ENCODE measurements at places on chromosomes 13 and 19.

DNA sequence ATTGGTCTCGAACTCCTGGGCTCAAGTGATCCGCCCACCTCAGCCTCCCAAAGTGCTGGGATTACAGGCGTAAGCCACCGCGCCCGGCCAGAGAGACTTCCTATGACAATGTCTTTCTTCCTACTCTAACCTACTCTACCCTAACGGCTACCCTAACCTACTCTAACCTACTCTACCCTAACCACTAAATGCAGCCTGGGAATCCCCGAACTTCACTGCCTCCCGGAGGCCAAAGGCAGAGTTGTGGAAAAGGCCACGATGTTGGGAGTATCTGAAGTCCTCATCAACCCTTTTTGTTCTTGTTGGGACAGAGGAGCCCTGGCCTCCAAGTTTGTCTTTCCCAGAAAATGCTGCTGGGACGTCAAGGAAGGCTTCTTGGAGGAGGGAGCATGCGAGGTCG is 967 bp upstream of the NR2C2AP start:
- DNase-seq = no peak

DNA sequence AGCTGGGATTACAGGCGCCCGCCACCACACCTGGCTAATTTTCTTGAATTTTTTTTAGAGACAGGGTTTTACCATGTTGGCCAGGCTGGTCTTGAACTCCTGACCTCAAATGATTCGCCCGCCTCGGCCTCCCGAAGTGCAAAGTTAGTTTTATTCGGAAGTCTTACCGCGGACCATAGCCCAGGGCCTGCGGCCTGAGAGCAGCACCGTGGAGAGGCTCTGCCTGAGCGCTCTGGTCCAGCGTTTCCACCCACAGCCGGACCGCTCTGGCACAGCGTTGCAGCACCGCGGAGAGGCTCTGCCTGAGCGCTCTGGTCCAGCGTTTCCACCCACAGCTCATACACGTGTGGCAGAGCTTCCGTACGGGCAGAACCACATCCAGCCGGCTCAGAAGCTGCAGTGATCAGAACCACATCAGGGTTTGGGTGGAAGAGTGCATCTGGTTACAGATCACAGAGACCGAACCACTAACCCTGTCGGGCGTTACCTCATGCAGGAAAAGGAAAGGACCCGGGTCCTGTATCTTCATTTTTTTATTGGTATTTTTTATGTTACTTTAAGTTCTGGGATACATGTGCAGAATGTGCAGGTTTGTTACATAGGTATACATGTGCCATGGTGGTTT is 102.4 kb upstream of the SOX1 start:
- no peak for DNase-seq

GRCh38 chr19:50962245-50962644 is 7.1 kb downstream of the KLK6 start:
- DNase-seq = no peak

GRCh38 chr19:38721979-38722773 is 22.1 kb downstream of the CAPN12 start:
- no peak for DNase-seq

- DNase-seq = no peak
Observed at GRCh38 chr13:73107970-73108369, 49.2 kb downstream of the KLF5 start.

DNA sequence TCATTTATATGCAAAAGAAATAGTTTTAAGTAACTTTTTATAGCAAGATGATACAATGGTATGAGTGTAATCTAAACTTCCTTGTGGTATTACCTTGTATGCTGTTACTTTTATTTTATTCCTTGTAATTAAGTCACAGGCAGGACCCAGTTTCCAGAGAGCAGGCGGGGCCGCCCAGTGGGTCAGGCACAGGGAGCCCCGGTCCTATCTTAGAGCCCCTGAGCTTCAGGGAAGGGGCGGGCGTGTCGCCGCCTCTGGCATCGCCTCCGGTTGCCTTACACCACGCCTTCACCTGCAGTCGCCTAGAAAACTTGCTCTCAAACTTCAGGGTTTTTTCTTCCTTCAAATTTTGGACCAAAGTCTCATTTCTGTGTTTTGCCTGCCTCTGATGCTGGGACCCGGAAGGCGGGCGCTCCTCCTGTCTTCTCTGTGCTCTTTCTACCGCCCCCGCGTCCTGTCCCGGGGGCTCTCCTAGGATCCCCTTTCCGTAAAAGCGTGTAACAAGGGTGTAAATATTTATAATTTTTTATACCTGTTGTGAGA is 10.2 kb downstream of the PLPPR3 start:
- no peak for DNase-seq

DNA sequence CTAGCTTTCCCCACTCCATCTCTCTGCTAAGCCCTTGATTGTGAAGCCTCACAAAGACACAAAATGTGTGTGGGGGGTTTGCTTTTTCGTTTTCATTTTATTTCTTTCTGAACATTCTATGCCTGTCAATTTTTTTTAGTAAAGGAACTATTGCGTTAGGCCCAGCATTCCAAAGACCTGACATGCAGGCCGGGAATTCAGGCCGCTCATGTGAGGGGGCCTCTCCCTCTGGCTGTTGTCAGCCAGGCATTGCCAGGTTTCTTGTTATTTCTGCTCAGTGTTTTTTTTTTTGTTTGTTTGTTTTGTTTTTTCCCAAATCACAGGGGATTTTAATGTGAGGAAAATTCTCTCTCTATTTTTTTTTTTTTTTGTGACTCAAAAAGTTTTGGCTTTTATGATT is 10.3 kb upstream of the MEDAG start:
- no peak for DNase-seq

GRCh38 chr13:95386370-95386769 is 85.1 kb upstream of the ABCC4 start:
- no peak for DNase-seq

DNA sequence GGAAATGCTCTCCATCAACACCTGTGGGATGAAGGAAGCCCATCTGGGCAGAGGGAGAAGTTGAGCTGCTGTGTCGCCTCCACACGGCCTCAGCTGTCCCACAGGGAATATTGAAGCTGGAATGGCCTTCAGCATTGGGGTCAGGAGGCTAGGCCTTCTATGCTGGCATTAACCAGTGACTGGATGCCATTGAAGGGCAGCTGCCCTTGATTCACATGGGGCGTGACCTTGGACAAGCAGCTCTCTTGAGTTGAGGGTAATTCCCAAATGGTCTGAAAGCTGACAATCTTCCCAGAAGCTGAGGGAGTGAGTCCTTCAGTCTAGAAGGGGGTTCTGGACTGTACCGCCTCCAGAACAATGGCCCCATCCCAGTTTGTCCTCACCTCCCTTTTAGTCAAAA is 6.7 kb downstream of the BCL3 start:
- no peak for DNase-seq

GRCh38 chr19:33580026-33580644 is 41.6 kb upstream of the CHST8 start:
- no peak for DNase-seq

- peak; percentile 30 for DNase-seq
Observed at GRCh38 chr13:83825676-83826075, 56.6 kb downstream of the SLITRK1 start.

DNA sequence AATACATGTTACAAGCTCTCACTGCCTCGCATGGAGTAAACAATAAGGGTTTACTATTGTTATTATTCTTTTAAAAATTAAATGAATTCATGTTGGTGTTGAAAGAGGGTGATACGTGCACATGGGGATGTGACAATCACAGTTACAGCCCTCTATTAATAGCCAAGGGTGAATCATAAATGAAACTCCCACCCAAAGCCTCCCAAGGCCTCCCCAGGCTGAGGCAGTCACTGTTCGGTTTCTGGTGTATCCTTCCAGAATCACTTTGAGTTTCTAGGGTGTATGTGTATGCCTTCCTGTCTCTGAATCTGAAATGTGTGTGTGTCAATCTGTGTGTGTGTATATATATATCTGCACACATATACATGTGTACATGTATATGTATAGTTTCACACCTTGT is 73.4 kb downstream of the AKAP11 start:
- DNase-seq = no peak

DNA sequence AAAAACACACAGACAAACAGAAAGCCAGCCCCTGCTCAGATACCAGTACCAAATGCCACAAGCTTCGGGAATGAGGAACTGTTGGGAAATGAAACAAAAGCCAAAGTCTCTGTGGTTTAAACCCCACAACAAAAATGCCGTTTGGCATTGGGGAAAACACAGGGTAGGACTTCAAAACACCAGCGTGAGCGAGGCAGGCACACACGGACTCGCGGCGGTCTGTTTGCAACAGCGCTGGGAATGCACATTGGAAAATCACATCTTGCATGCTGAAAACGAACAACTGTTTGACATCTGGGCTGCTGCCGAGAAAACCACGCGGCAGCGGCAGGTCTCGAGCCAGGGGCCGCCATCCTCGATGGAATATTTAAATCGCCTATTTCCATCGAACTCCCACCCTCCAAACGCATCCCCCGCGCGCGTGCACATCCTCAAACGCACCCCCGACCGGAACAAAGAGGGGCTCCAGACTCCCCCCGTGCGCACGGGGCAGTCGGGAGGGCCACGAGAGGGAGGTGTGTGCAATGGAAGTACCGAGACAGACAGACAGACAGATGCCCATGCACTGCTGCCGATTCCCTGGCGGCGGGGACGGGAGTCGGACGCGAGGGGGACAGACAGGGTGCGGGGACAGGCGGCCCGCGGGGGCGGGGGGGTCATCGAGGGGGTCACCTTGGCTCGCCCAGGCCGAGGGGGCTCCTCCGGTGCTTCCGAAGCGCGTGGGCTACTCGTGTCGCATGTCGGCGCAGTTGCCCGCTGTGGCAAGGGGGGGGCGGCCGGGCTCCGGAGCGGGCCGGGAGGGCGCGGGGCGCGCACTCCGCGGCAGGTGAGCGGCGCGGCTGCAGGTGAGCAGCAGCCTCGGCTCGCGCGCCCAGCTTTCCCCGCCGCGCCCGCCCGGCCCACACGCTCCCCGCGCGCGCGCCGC is at the start of gene GPR12:
Gene GPR12 (minus strand): TSS at position 880 of the 925 bp plus-strand sequence. CDS start 959 bp downstream, outside the sequence.
- peak; percentile 68 for DNase-seq

DNA sequence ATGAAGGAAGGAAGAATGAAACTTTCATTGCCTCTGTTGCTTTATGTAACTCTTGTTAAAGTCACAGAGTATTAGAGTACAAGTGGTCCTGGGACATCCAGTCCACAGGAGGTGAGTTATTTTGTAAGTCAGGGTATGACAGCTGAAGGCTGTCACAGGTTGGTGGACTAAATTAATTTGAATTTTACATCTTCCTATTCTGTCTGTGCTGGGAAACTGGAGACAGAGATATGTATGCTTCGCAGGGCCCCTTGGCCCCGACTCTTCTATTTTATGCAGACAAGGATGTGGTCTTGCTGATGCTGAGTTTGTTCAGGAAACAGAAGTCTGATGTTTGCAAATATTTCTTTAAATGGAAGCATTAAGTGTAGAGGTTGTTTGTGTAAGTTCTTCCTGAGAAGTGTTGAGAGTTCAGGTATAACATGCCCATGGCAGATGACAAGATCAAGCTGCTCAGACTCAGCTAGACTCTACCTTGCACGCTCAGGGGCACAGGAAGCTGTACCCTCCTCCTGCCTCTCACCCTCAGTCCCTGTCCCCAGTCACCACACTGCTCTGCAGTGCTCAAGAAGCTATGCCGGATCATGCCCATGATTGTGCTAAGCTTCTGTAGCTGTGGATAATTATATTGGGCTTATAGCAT is 23.4 kb downstream of the RASL11A start:
- no peak for DNase-seq

GRCh38 chr19:3852614-3853254 is 16.1 kb downstream of the ZFR2 start:
- DNase-seq = no peak

GRCh38 chr13:36629057-36629385 is 44.8 kb upstream of the SERTM1 start:
- no peak for DNase-seq

Data from G401 (cell line).